ENCODE measurements at places on chromosomes 4 and X. TPM values are rescaled to one million over a fixed set of nuclear protein-coding genes. Genes with fewer than 3 reads are reported as not detected.
A peak's percentile ranks its signal among the peaks of the same experiment; 100 is the strongest.

GRCh38 chr4:38275331-38276100 lies 315.3 kb downstream of the PTTG2 start:
- no peak for DNase-seq

DNA sequence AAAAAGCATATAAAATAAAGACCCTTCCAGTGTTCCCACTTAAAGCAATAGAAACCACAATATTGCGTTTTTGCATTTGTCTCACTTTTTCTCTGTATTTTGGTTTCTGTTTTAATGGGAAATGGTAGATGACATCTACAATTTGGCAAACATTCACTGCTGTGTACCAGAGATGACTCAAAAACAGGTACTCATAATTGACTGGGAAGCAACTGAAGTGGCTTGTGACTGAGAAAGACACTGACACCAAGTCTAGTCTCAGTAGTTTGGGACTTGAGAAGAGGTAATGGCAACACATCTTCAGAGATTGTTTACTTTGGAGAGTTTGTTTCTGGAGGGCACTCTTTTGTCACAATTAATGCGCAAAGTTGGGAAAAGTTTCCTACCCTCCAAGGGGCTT lies 42.0 kb downstream of the AREG start:
- DNase-seq = no peak

Gene FRG2
- not detected for total RNA-seq

GRCh38 chr4:114180481-114180880 lies 201.0 kb upstream of the ARSJ start:
- DNase-seq = peak; percentile 85

DNA sequence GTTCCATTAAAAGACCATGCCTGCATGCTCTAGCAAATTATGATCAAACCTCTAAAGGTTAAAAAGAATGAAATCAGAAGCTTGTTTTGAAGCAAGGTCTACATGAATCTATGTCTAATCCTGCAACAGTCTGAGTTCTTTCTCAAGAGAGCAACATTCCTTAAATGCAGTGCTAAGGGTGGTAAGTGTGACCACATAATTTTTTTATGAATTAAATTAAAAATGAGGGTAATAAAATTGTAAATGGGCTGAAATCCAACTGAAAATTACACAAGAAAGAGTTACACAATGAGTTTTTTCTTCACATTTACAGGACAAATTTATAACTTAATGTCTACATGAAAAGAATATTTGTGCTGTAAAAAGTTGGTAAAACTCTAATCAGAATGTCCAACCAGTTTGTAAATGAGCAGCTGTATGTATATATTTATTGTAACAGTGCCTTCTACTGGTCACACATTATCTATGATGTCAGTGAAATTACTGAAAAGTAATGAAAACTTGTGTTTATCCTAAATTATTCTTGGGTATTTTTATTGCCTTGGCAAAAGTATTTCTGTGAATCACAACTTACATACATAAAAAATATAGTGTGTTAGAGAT lies 336.3 kb upstream of the PITX2 start:
- peak; percentile 30 for DNase-seq

- DNase-seq = no peak
Observed at GRCh38 chrX:82141942-82142341, 940.0 kb downstream of the SH3BGRL start.

Gene FOXP3
- not detected for total RNA-seq

DNA sequence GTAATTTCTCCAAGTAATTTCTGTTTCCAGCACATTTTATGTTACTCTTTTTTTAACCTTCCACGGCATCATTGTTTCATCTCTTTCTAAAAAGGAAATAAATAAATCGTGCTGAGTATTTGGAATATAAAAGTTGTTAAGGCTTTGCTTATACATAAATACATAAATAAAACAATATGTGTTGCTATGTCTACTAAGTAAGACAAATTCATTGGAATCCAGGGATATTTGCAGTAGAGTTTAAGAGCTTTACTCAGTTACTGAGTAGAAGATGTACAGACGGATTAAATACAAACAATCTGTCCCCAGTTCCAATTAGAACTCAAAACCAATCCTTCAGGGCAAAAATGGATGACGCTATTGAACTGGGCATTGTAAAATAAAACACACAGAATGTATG lies 1.4 kb downstream of the ARHGAP24 start:
- no peak for DNase-seq

Gene HSFX2
- not detected for total RNA-seq

Gene TEX11
- total RNA-seq = not detected

DNA sequence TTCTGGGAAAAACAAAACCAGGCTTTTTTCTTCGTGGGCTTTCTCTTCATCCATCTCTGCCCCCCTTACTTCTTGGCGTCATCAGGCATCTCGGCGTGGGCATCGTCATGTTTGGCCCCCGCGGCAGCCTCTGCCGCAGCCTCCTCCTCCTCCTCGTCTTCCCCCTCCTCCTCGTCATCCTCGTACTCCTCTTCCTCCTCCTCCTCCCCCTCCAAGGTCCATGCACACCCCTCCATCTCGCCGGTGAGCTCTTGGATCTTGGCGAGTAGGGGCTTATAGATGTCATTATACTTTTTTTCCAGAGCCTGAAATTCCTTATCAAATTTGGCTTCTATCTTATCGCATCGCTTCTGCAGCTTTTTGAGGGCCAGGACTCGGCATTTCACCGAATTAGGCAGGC lies 488 bp downstream of the NAP1L5 start:
- DNase-seq = peak; percentile 52

- no peak for DNase-seq
Observed at GRCh38 chr4:742096-742741, 36.6 kb downstream of the PCGF3 start.

- no peak for DNase-seq
Observed at GRCh38 chrX:28981952-28982351, 394.7 kb downstream of the IL1RAPL1 start.

DNA sequence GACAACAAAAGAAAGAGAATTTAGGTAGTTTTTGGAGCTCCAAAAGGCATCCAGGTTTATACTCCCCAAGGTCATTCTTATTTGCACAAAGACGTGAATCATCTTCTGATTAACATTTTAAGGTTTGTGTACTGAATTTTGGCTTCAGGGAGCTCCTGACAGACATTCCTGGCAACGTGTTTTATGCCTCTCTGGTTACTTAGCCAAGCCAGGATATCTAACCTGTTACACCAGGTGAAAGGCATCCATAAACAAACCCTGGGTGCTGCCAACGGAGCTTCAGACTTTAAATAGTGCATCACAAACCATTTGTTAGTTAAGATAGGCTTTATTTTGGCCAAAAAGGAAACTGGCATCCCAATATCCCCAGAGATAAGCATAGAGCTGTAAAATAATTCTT lies 997.3 kb downstream of the ARAP2 start:
- no peak for DNase-seq

GRCh38 chr4:71749008-71749594 lies 34.8 kb downstream of the GC start:
- no peak for DNase-seq

GRCh38 chrX:130393451-130394074 lies 8.1 kb upstream of the GPR119 start:
- DNase-seq = peak; percentile 45

GRCh38 chrX:130083107-130083490 lies 27.2 kb downstream of the ELF4 start:
- no peak for DNase-seq

Gene CNGA1
- not detected for total RNA-seq

Gene CBR4
- 4.5 TPM for total RNA-seq

Gene GPR119
- not detected for total RNA-seq

DNA sequence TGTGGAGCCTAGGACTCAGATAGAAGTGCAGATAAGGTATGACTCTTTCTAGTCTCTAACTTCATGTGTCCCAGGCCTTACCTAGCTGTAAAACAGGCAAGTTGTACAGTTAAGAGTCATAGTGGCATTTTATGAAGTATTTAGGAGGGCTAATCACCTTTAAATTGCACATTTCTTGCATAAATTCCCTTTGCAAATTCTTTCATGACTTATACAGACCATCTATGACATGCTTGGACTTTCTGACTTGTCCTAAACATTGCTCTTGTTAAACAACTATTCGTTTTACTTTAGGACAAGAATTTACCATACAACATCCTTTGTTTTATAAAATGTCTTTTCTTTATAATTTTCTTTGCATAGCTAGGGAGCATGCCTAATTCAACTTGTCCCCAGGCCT lies 7.8 kb upstream of the RRAGB start:
- DNase-seq = no peak

Gene CSAG1
- total RNA-seq = not detected

DNA sequence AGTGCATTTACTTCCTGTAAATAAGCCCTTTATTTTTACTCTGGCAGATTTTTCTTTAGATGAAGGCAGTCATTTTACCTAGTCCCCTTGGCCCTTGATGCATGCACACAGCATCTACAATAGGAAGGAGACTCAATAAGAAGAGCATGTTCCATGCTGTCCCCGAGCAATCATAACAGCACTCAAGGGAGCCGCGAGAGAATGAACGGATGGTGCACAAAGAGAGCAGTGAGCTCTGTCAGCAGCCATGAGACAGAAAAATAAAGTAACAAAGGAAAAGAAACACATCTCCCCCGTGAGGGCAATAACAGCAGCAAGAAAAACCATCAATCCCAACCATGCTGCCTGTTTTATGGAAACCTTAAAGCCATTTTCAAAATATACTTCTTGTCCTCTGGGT lies 11.9 kb downstream of the SMIM31 start:
- no peak for DNase-seq

GRCh38 chr4:168486912-168487281 lies 6.6 kb upstream of the DDX60L start:
- peak; percentile 82 for DNase-seq

- DNase-seq = peak; percentile 72
Observed at GRCh38 chrX:84441143-84441542, 61.1 kb downstream of the HDX start.
